ENCODE measurements at places on chromosomes 7 and 10. TPM values are rescaled to one million over a fixed set of nuclear protein-coding genes. Genes with fewer than 3 reads are reported as not detected.

DNA sequence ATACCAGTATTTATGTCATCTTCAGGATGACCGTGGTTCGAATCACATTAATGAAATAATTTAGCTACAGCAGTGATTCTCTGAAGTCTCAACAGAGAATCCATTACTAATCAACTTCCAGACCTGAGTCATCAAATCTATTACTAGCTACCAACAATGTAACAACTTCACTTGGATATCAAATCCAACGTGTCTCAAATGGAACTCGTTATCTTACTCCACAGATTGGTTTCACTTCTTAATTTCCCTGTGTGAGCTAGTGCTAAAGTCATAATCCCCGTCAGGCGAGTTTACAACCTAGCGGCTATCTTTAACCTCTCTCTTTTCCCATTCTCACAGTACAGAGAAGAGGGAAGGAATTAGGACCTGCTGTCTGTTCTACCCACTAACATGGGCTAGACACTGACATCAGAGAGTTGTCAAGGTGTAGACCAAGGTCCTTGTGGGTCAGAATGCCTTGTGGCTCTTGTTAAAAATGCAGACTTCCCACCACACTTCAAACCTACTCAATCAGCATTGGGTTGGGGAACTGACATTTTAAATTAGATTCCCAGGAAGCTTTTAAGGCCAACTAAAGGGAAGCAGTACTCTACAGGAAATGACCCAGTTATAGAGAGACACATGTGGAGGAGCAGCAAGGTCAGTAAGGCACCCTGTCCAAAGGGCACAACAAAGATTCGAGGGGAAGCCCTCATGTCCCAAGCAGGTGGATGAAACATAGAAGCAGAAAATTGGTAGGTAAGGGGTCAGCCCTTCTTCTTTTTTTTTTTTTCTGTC is 57.3 kb upstream of the GSAP start:
- no peaks in the 10 kb centered on the region for H3K27me3 ChIP-seq
- H3K4me1 ChIP-seq = no peaks in the 10 kb centered on the region
- H3K4me3 ChIP-seq = no peak overlapping the region
- peak overlapping the region; percentile 72 for H3K27ac ChIP-seq
- peak; percentile 89 for DNase-seq
- H3K36me3 ChIP-seq = no peaks in the 10 kb centered on the region

DNA sequence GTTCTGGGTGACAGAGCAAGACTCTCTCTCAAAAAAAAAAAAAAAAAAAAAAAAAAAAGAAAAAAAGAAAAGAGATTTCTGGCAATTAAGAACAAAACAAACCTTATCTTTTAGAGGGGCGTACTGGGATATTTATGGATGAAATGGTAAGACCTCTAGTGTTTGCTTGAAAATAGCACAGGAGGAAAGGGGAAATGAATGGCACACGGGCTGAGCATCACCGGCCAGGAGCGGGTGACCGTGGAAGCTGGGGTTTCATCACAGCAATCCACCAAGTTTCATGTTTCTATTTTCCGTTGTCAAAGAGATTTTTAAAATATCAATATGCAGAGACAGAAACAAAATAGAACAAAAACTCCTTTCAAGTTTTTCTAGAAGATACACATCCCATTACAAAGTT is 105.6 kb downstream of the SVIL start:
- H3K27ac ChIP-seq = no peak overlapping the region
- no peaks in the 10 kb centered on the region for H3K4me1 ChIP-seq
- H3K36me3 ChIP-seq = peaks cover 34% of the 10 kb centered on the region
- no peaks in the 10 kb centered on the region for H3K27me3 ChIP-seq
- H3K4me3 ChIP-seq = no peak overlapping the region

DNA sequence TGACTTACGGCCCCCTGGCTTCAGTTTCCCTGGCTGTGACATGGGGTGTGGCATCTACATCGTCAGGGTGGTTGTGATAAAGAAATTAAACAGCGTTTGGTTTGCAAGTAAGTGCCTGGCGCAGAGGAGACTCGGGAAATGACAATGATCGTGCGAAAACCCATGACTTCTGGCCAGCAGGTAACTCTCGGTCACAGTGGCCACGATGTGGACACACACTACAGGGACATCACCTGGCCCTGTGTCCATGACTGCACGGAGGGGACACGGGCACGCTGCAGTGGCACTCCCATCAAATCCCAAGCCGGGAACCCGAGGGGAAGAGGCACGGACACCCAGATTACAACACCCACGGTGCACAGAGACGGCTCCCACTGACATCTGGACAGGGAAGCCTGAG is 28.7 kb downstream of the PAPOLB start:
- no peak overlapping the region for H3K27ac ChIP-seq
- DNase-seq = no peak
- no peaks in the 10 kb centered on the region for H3K4me1 ChIP-seq
- no peaks in the 10 kb centered on the region for H3K27me3 ChIP-seq

DNA sequence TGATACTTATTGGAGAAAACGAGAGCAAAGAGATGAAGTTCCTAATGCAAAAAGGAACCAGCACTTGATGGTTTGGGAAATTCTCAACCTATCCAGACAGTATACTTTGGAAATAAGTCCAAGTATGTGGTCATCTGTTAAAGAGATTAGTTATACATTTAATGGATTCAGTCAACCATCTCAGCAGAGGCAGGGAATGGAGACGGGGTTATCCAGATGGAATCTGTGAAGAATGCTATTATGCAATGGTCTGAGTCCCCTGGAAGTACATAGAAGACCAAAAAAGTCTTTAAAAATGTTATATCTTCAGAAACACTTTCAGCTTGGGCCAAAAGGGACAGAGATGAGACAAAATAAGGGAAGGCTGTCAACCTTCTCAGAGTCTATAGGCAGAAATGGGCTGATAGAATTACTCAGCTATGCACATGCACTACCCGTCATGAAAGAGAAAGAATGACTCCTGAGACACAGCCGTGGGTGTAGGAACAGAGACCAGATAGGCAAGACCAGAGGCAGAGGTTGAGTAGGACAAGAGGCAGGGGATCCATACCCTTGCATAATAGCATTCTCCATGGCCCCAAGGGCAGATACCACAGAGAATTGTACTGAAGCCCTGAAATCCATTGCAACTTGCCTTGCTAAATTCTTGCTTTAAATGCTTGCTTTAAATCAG is 738.8 kb upstream of the POT1 start:
- H3K27ac ChIP-seq = no peak overlapping the region
- H3K4me1 ChIP-seq = no peaks in the 10 kb centered on the region
- H3K36me3 ChIP-seq = no peaks in the 10 kb centered on the region
- H3K4me3 ChIP-seq = no peak overlapping the region

GRCh38 chr10:90337316-90337715 is 520.5 kb downstream of the HTR7 start:
- no peak overlapping the region for H3K4me3 ChIP-seq
- H3K27ac ChIP-seq = no peak overlapping the region
- no peaks in the 10 kb centered on the region for H3K27me3 ChIP-seq

DNA sequence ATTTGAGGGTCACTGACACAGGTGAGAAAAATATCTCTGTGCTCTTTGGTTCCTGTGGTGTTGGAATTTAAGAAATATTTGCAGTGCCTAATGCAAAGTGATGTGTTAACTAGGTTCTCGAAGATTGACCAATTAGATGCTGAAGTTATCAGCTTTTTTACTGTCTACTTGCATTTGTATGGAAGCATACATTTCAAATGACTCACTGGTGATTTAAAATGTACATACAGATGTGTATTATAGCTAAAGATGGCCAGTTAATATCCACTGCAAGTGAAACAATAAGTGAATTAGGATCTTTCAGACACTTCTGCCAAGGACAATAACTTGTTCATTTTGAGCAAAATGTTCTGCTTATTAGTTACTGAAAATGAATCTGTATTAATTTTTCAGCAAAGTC is 205.0 kb downstream of the FANK1 start:
- H3K36me3 ChIP-seq = no peaks in the 10 kb centered on the region
- no peaks in the 10 kb centered on the region for H3K27me3 ChIP-seq
- H3K4me1 ChIP-seq = no peaks in the 10 kb centered on the region
- no peak overlapping the region for H3K4me3 ChIP-seq
- no peak overlapping the region for H3K27ac ChIP-seq

DNA sequence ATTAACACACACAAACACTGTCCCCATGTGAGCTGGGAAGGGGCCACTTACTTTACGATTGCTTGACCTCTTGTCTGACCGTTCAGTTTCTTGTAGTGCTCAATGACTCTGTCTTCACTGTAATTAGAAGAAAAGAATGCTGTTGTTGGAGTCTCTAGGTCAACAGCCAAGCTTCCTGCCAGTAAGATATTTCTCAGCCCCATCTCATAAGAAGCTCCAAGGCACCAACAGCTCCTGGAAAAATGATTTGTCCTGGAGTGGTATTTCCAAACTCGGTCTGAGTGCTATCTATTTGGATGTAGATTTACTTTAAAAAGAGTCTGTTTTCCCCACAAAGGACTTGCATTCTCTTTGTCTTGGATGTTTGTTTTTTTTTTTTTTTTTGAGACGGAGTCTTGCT is 153.7 kb downstream of the PRPF18 start:
- no peaks in the 10 kb centered on the region for H3K36me3 ChIP-seq
- peaks cover 3% of the 10 kb centered on the region for H3K4me1 ChIP-seq
- H3K27me3 ChIP-seq = no peaks in the 10 kb centered on the region
- H3K27ac ChIP-seq = no peak overlapping the region
- no peak overlapping the region for H3K4me3 ChIP-seq

GRCh38 chr7:149885191-149886017 is 11.6 kb downstream of the ATP6V0E2 start:
- no peak overlapping the region for H3K27ac ChIP-seq
- H3K36me3 ChIP-seq = no peaks in the 10 kb centered on the region
- H3K27me3 ChIP-seq = no peaks in the 10 kb centered on the region
- DNase-seq = peak; percentile 39

Gene FGFR2
- 31.2 TPM for polyA plus RNA-seq

Gene CRYGN
- polyA plus RNA-seq = 0.06 TPM

Gene GPR141
- polyA plus RNA-seq = 0.44 TPM
